ENCODE measurements at places on chromosomes 6 and 20.

DNA sequence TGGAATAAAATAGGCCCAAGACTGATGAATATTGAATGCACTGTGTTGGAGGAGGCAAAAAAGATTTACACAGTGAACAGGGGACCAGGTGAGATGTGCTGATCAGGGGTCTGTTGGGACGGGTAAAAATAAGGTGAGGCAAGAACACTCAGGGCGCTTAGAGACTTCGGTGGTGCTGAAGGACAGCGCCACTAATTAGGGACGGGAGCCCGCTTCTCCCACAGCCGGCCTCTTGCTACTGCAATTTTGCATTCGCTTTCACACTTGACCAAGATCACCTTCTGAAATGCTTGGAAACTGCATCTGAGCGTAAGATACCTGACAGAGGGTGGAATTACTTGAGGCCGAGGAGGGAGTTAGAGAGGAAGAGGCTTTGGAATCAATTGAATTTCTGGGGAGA is 7.3 kb downstream of the TFAP2D start:
- DNase-seq, result no peak

DNA sequence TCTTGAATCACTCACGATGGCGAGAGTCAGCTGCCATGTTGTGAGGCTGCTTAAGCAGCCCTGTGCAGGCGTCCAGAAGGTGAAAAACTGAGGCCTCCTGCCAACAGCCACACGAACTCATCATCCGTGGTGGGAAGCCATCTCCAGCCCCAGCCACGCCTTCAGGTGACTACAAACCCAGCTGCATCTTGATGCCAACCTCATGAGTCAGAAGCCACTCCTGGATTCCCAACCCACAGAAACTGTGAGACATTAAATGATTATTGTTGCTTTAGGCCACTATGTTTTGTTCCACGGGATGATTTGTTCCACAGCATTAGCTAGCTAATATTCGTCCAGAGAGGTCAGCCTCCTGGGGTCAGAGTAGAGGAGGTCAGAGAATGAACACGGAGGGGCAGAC is 80.5 kb downstream of the SNX5 start:
- DNase-seq, result no peak

- no peak for DNase-seq
These were observed 216.7 kb upstream of the SLC35B3 start for GRCh38 chr6:8651998-8652397.

DNA sequence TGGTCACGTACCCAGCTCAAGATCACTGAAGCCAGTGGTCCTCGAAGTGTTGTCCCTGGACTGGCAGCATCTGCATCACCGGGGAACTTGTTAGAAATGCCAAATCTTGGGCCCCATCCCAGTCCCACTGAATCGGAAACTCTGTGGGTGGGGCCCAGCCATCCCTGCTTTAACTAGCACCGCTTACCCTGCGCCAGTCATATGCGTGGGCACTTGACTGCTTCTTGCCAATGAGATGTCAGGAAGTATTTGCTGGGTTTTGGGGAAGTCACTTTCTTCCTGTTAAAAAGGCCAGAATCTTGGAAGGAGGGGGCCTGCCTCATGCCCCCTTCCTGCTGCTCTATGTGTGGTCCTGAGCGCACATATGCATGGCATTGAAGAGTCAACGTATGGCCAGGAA is 11.7 kb upstream of the SULF2 start:
- DNase-seq, result no peak

DNA sequence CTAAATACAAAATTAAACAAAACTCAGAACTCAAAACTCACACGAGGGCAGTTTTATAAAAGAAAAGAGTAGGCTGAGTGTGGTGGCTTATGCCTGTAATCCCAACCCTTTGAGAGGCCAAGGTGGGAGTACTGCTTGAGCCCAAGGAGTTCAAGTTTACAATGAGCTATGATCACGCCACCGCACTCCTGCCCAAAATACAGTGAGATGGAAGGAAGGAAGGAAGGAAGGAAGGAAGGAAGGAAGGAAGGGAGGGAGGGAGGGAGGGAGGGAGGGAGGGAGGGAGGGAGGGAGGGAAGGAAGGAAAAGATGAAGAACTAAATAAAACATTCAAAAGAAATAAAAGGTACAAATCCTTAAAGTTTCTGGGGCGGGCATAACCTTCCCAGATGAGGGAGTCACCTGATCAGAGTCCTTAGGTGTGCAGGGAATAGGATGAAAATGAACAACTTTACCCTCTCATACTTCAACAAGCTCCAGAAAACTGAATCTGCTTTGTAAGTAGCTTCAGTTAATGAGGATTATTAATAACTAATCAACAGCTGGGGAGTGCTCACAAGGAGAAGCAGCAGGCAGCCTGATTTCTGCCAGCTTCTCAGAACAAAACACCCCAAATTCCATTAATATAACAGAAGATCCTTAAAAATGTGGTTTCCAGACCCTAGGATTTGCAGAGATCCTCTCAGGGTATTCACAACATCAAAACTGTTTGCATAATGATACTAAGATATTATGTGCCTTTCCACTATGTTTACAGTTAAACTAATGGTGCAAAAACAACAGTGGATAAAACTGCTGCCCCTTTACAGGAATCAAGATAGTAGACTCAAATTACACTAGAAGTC is 21.8 kb downstream of the LMBRD1 start:
- DNase-seq, result no peak

GRCh38 chr20:52619101-52619500 is 353.1 kb upstream of the TSHZ2 start:
- no peak for DNase-seq

DNA sequence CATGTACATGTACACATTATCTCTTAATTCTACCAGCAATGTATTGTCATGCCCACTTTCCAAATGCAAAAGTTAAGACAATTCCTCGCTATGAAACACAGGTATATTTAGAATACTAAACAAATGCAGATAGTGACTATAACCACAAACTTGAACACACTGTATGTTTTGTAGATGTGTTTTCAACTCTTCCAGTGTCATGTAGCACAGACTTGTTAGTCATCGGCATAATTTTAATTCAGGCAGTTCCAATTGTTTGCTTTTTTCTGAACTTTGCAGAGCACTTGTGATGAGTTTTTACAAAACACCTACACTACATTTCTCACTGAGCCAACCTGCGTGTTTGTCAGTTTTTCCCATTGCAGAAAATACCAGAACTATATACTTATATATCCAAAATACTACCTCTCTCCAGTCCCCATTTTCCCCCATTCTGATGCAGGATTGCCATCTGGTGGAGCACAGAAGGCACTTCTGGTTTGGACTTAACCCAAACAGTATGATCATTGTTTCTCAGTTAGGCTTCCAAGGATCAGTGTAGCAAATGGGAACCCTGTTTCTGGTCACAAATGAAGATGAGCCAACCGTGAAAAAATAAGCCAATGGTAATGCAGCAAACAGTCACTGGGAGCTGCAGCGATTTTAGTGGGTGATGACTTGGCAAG is 143.4 kb downstream of the ADGRB3 start:
- no peak for DNase-seq

- DNase-seq, result peak; percentile 59
These were observed 11.7 kb upstream of the MAPK13 start for GRCh38 chr6:36118550-36119107.

DNA sequence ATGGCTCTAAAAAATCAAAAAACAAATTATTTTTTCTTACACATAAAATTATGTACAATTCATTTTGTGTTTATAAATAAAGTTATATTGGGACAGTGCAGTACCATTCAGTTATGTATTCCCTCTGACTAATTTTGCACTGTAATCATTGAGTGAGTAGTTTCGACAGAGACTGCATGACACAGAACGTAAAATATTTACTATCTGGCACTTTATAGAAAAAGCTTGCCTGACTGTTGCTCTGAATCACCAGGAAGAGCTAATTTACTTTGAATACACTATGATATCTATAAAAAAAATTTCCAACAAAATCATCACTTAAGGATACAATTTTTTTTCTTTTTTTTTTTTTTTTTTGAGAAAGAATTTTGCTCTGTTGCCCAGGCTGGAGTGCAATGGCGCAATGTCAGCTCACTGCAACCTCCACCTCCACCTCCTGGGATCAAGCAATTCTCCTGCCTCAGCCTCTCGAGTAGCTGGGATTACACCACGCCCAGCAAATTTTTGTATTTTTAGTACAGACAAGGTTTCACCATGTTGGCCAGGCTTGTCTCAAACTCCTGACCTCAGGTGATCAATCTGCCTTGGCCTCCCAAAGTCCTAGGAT is 11.0 kb upstream of the KHDC1L start:
- DNase-seq, result no peak

DNA sequence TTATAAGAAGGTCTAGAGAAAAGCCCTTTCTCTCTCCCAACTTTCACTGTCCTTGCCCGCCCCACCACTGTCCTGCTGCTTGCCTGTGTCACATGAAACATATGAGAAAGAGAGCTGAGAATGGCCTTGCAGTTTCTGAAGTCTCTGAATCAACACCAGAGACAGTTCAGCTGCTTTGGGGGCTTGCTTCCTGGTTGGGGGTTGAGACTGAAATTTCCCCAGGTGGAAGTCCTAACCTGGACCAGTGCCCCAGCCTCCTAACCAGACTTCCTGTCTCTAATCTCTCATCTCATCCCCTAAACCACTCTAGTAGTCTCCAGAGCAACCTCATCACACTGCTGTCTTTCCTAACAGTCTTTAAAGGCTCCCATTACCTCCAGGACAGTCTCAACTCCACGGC is 10.7 kb downstream of the TRAM2 start:
- no peak for DNase-seq

DNA sequence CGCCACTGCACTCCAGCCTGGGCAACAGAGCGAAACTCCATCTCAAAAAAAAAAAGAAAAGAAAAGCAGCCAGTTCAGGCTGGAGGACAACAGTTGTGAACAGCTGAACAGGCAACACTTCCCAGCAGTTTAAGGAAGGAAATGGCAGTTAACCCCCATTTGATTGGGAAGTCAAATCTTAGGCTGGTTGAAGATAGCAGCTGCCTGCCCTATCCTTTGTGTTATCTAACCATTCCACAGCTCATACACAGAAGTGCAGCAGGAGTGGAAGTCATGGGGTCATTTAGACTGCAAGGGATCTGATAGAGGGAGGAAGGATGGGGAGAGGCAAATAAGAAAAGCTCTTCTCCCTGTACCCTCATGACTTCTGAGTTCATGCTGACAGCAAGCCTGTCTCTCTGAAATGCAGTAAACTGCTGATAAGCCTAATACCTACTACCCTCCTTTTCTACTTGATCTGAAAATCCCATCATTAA is 35.3 kb downstream of the KCTD20 start:
- no peak for DNase-seq

GRCh38 chr6:47729019-47729418 is 30.6 kb downstream of the ADGRF4 start:
- no peak for DNase-seq

DNA sequence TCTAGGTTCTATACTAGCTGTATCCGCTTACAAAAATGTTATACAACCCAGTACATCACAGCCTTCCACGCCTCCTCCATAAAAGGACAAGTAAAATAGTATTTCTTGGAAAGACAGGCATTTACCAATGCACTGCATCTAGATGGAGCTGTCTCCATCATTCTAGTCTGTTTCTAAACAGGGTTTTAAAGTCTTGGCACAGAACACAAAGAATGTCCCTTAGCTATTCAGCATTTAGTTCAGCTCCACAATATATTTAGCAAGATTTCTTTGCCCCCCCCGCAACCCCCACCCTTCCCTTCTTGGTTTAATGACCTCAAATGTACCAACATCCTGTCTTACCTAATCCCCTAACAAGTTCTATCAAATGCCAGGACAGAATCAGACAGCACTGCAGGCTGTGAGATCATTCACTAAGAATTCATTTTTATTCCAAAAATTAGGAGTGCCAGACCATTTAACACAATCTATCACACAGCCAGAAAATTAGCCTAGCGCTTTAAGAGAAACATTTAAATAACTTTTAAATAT is 198.6 kb downstream of the BACH2 start:
- peak; percentile 21 for DNase-seq

DNA sequence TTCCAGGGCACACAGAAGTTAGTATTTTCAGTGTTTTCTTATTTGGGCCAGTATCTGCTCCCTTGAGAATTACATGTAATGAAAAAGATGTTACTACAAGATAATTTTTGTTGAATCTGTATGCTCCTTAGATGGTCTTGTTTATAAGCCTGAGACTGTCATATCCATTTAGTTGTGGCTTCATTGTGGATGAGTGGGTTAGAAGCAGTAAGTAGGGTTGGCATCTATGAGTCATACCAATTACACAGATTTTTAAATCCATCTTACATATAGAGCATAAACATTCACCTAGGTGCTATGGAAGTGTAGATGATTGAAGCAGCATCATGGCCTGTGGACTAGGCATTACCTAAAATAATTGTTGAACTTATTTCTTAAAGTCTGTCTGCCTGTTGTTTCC is 13.5 kb upstream of the BAG2 start:
- no peak for DNase-seq

DNA sequence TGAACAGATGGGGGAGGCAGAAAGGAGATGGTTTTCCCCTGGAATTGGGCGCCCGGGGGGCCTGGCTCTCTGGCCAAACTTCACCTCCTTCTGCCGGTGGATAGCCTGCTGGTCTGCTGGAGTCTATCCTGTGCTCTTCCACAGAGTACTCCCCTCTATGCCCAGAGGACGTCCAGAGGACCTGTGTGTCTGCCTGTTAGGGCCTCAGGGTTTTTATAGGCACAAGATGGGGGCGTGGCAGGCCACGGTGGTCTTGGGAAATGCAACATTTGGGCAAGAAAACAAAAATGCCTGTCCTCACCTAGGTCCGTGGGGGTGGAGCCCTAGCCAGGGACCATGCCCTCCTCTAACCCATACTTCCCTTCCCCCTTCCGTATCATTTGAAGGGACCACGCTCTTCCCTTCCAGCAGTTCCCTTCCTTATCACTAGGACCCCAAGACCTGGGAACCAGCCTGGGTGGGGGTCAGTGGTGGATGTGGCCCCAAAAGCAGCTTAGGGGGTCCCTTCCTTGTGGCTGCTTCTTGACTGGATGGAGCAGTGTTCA is 53.6 kb upstream of the ZNF337 start:
- DNase-seq, result no peak

DNA sequence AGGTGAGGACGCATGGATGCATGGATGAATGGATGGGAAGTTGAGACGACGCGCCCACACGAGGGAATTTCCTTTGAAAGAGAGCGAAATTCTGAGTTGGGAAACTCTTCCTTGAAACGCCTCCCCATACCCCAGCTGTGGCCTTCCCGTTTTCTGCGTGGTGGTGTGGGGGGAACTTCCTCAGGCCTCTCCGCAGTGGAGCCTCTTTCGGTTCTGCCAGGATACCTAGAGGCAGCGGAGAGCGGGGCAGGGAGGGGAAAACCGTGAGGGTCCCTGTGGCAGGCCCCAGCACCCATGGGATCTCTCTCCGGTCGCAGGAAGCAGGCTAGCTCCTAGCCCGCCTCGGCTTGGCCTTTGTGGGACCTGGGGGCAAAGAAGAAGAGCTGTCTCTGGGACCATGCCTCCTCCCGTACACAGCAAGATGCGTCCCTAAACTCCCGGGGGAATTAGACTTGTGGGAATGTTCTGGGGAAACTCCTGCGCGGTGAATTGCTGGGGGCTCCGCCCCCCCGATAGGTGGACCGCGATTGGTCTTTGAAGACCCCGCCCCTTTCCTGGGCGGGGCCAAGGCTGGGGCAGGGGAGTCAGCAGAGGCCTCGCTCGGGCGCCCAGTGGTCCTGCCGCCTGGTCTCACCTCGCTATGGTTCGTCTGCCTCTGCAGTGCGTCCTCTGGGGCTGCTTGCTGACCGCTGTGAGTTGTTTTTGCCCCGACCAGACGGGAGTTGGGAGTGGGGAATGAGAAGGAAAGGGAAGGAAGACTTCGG is at the start of gene CD40:
TSS of gene CD40 (plus strand) at position 611 of the 764 bp plus-strand sequence. CDS start at position 641, 30 bp downstream.
- DNase-seq, result peak; percentile 81
